ENCODE measurements at places on chromosomes 3 and 15.

DNA sequence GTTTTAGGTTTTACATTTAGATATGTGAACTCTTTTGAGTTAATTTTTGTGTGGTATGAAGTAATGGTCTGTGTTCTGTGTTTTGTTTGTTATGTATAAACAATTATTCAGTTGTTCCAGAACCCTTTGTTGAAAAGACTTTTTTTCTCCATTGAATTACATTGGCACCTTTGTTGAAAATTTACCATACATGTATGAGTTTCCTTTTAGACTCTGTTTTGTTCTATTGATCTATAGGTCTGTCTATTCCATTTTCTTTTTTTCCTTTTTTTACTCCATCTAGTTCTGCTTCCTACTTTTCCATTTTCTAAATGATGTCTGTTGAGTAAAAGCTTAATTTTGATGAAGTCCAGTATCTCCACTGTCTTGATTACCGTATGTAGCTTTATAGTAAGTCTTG is 31.4 kb downstream of the ARIH2 start:
- no peak for DNase-seq

DNA sequence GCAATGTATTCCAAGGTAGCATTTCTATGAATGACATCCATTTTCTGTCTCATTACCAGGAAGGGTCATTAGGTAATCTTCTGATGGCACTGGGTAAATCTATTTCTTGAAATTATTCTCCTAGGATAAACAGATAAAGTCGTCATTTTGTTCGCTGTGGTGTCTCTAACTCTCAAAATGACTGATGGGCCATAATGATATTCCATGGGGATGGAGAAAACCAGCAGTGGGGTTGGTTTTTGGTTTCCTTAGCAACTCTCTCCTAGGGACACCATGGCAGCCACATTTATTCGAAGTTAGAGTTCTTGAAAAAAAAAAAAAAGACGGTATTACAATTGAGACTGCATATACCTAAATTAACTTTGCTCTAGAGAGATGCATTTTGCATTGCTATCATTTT is 231.3 kb upstream of the SLCO3A1 start:
- DNase-seq: no peak

DNA sequence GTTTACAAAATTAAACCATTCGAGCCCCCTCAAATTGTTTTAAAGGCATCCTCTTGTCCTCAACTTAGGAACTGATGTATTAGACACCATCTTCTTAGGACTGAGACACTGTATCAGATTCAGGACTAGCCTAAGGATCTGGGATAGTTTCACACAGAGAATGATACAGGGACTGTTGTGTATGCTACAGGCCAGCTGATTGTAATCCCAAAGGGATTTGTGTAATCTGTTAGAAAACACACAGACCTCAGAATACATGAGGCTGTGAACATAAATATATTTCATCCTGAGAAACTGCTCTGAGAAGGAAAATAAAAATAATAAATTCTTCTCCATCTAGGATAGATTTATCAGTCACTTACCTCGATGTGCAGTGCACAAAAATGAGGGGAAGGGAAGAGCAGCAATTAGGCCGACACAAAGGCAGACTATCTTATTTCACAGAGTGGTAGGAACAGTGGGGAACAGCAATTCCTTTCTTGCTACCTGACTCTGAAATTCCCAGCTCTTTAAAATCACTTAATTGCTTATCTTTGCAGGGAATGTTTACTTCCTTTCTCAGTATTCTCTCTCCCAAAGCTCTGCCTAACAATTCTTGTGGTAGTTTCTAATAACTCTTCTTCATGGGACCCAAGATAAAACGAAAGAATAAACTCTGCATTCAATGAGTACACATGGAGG is 322.5 kb downstream of the MAGI1 start:
- DNase-seq: no peak

DNA sequence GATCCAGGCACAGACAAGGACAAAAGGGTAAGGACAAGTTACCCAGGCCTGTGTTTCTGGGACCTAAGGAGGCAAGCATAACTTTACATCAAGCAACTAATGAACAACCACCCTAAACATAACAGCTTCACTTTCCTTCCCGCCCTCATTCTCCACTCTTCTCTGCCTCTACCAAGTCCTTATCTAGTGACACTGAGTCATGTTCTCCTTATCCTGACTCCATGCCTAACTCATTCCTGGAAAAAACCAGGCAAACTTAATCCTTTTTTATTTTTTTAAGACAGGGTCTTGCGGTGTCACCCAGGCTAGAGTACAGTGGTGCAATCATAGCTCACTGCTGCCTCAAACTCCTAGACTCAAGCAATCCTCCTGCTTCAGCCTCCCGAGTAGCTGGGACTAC is 44.5 kb downstream of the TMEM44 start:
- DNase-seq: no peak
